Caki2 (cell line): ENCODE measurements at places on chromosomes 3 and 15. TPM values are rescaled to one million over a fixed set of nuclear protein-coding genes. Genes with fewer than 3 reads are reported as not detected.

The TERC gene
- total RNA-seq: 158 and 246 TPM in 2 replicates

The GCNT3 gene
- total RNA-seq: 0.64 and 5.9 TPM in 2 replicates

The FAM81A gene
- 1.9 and 4.1 TPM in 2 replicates for total RNA-seq

The PCSK6 gene
- 5.5 and 9.4 TPM in 2 replicates for total RNA-seq

The DOCK3 gene
- 0.26 and 0.61 TPM in 2 replicates for total RNA-seq

The GOLGA6L4 gene
- not detected in 2 replicates for total RNA-seq

The DAPK2 gene
- total RNA-seq: 3.5 and 6.0 TPM in 2 replicates

The MYRIP gene
- total RNA-seq: 0.07 and 1.5 TPM in 2 replicates

The DLL4 gene
- total RNA-seq: 0.07 TPM in 1 of 2 replicates, not detected in the other

The OCA2 gene
- total RNA-seq: 0.75 and 1.5 TPM in 2 replicates

The C3orf20 gene
- not detected in 2 replicates for total RNA-seq

The GPR149 gene
- total RNA-seq: not detected in 2 replicates
